ENCODE measurements at places on chromosomes 4 and X. TPM values are rescaled to one million over a fixed set of nuclear protein-coding genes. Genes with fewer than 3 reads are reported as not detected.
A peak's percentile ranks its signal among the peaks of the same experiment; 100 is the strongest.

Gene ATP10D
- total RNA-seq, result 13.6 TPM

Gene ADGRG4
- not detected for total RNA-seq

Gene UGT2B11
- 0.05 TPM for total RNA-seq

Gene SLC25A14
- 3.8 TPM for total RNA-seq

Gene PPP4R3C
- total RNA-seq, result not detected

Gene UGT2B10
- 122 TPM for total RNA-seq

Gene NAP1L3
- total RNA-seq, result 1.2 TPM

Gene COX7B2
- not detected for total RNA-seq

Gene GLUD2
- total RNA-seq, result 24.3 TPM

Gene GNPDA2
- total RNA-seq, result 5.3 TPM

GRCh38 chrX:55484948-55485347 is 4.7 kb downstream of the USP51 start:
- H3K27me3 ChIP-seq, result no peaks in the 10 kb centered on the region
- DNase-seq, result no peak
- no peak overlapping the region for H3K4me3 ChIP-seq
- no peaks in the 10 kb centered on the region for H3K36me3 ChIP-seq

- no peaks in the 10 kb centered on the region for H3K27me3 ChIP-seq
- H3K4me3 ChIP-seq, result no peak overlapping the region
- no peaks in the 10 kb centered on the region for H3K4me1 ChIP-seq
- no peak overlapping the region for H3K27ac ChIP-seq
- DNase-seq, result no peak
- no peaks in the 10 kb centered on the region for H3K36me3 ChIP-seq
Measured at GRCh38 chrX:152915541-152916241, 17.8 kb downstream of the ZNF185 start.

DNA sequence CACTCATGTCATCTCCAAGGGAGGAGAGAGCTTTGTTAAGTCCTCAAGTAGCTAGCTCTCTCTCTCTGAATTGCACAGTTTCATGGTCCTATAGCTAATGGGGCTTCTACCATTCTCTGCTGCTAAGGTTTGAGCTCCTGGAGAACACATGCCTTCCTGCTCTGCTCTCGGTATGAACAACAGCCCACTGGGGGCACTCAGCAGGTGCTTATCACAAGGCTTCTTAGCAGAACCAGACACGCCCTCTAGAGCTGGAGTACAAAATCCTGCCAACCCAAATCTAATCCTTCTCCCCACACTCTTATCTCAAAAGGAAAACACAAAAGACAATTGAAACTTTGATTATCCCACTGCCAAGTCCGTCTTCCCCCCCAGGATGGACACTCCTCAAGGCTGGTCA is 176.5 kb downstream of the HS3ST1 start:
- no peaks in the 10 kb centered on the region for H3K36me3 ChIP-seq
- H3K4me1 ChIP-seq, result no peaks in the 10 kb centered on the region
- H3K4me3 ChIP-seq, result no peak overlapping the region
- no peak for DNase-seq

DNA sequence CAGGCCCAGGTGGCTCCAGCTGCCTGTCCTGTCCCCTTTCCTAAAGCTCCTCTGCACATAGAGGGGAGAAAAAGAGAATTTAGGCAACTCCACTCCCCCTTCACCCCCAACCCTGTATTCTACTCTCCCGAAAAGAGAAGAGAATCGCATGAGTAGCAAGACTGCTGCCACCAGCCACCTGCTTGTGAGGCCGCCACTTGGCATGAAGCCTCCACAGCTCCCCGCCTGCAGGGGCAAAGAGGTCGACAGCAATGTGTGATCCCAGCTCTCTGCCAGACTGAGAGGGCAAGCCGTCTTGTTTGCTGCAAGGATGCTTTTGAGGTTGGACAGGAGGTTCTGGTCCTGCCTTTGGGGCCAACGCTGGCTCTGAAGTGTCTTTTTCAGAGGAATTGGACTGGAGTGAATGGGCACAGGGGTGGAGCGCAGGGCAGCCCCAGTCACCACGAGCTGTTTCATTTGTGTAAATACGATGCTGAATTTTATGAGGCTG is 77.1 kb downstream of the STARD8 start:
- H3K4me1 ChIP-seq, result no peaks in the 10 kb centered on the region
- H3K27me3 ChIP-seq, result no peaks in the 10 kb centered on the region
- H3K4me3 ChIP-seq, result no peak overlapping the region
- no peak overlapping the region for H3K27ac ChIP-seq
- H3K36me3 ChIP-seq, result peaks cover 60% of the 10 kb centered on the region

GRCh38 chr4:165415910-165416309 is 37.1 kb downstream of the CPE start:
- H3K4me3 ChIP-seq, result no peak overlapping the region
- no peaks in the 10 kb centered on the region for H3K36me3 ChIP-seq
- no peaks in the 10 kb centered on the region for H3K4me1 ChIP-seq
- no peak overlapping the region for H3K27ac ChIP-seq
- no peak for DNase-seq

GRCh38 chr4:17557880-17558279 is 19.1 kb upstream of the LAP3 start:
- peaks cover 50% of the 10 kb centered on the region for H3K4me1 ChIP-seq
- DNase-seq, result no peak
- H3K27ac ChIP-seq, result peak overlapping the region; percentile 66
- no peaks in the 10 kb centered on the region for H3K36me3 ChIP-seq
- H3K27me3 ChIP-seq, result no peaks in the 10 kb centered on the region

GRCh38 chrX:52574416-52575275 is 57.8 kb upstream of the XAGE1B start:
- DNase-seq, result no peak
- H3K36me3 ChIP-seq, result no peaks in the 10 kb centered on the region
- H3K4me1 ChIP-seq, result peaks cover 10% of the 10 kb centered on the region
- no peak overlapping the region for H3K27ac ChIP-seq
- no peaks in the 10 kb centered on the region for H3K27me3 ChIP-seq

DNA sequence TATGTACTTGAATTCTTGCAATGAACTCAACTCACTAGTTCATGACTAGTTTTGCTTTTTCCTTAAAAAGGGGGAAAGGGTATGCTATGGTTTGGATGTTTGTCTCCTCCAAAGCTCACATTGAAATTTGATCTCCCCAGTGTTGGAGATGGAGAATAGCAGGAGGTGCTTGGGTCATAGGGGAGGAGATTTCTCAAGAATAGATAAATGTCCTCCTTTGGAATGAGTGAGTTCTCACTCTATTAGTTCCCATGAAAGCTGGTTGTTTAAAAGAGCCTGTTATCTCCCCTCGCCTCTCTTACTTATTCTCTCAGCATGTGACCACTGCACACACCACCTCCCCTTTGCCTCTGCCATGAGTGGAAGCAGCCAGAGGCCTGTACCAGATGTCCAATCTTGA is 109.4 kb upstream of the INTU start:
- H3K4me1 ChIP-seq, result no peaks in the 10 kb centered on the region
- no peak for DNase-seq
- no peak overlapping the region for H3K4me3 ChIP-seq
- no peaks in the 10 kb centered on the region for H3K27me3 ChIP-seq

GRCh38 chrX:43840265-43840664 is 42.0 kb downstream of the MAOB start:
- no peaks in the 10 kb centered on the region for H3K36me3 ChIP-seq
- H3K27ac ChIP-seq, result peak overlapping the region; percentile 1
- H3K27me3 ChIP-seq, result no peaks in the 10 kb centered on the region
- DNase-seq, result no peak
- peaks cover 4% of the 10 kb centered on the region for H3K4me1 ChIP-seq
- H3K4me3 ChIP-seq, result no peak overlapping the region

DNA sequence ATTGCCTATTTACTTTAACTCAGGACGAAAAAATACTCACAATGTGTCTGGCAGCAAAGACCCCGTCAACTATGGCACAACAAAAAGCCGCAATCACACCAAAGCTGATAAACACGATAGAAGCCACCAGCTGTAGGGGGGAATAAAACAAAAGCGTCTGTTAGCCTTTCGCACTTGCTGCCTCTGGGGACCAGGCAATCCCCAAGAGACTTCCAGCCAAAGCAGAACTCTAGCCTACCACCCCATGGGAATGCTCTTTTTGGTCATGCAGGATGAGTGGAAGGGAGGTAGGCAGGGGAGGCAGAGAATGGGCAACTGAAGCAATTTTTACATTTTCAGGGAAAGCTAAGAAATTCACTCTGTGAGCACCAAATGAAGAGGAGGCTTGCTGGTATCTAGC is 20.1 kb downstream of the TMEM255A start:
- no peaks in the 10 kb centered on the region for H3K36me3 ChIP-seq
- DNase-seq, result no peak
- H3K4me3 ChIP-seq, result no peak overlapping the region
- no peak overlapping the region for H3K27ac ChIP-seq

- no peaks in the 10 kb centered on the region for H3K36me3 ChIP-seq
- H3K4me1 ChIP-seq, result no peaks in the 10 kb centered on the region
- no peak overlapping the region for H3K4me3 ChIP-seq
- H3K27me3 ChIP-seq, result no peaks in the 10 kb centered on the region
- DNase-seq, result no peak
- no peak overlapping the region for H3K27ac ChIP-seq
Measured at GRCh38 chrX:65750674-65751469, 83.4 kb downstream of the MSN start.

GRCh38 chrX:111521169-111521568 is 9.7 kb downstream of the SERTM2 start:
- peaks cover 2% of the 10 kb centered on the region for H3K27me3 ChIP-seq
- DNase-seq, result no peak
- no peaks in the 10 kb centered on the region for H3K36me3 ChIP-seq
- no peak overlapping the region for H3K4me3 ChIP-seq
- no peak overlapping the region for H3K27ac ChIP-seq

DNA sequence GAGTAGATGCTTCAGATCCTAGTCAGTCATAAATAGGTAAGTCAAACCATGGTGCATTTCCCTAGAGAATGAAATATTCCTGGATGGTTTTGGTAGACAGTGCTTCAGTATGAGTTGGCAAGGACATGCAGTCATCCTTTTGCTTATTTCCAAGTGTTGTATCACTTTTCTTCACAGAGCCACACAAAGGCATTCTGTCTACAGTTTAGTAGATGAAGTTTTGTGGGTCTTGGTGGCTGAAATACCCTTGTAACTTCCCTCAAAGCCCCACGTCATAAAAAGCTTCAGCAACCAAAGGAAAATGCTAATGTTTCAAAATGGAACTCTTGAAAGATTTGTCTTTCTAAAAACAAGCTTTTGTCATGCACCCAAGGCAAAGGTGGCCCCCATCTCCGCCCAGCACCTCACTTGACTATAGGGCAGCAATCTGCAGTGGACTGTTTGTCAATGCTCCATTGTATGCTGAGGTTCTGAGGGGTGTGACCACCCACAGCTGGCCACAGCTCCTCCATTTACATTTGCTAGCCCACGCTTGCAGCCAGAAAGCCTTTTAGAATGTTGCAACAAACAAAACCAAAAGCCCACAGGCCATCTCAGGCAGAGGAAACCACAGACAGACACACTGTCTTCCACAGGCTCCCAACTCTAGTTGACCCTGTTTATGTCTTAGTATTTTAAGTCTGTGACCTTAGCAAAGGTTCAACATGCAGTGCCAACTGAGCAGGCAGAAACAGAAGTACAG is 87.1 kb upstream of the FAM9C start:
- peaks cover 15% of the 10 kb centered on the region for H3K4me1 ChIP-seq
- no peak for DNase-seq
- no peaks in the 10 kb centered on the region for H3K27me3 ChIP-seq
- no peak overlapping the region for H3K27ac ChIP-seq
- H3K36me3 ChIP-seq, result no peaks in the 10 kb centered on the region

DNA sequence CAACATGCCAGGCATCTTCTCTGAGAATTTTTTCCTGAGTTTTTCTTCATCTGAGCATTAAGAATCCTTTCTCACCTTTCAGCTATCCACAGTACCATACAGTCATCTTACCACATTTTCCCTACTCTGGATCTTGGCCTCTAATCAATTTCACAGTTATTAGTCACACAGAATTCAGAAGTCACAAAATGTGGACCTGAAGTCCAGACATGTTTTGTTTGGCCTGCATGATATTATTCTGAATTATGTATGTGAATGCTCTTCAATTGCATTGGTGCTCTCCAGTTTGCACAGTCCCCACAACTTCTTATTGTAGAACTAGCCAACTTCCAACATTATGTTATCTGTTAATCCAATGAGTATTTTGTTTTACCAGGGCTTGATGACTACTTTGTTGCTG is 102.3 kb upstream of the GRIA3 start:
- DNase-seq, result no peak
- H3K4me1 ChIP-seq, result peaks cover 13% of the 10 kb centered on the region
- H3K36me3 ChIP-seq, result no peaks in the 10 kb centered on the region

GRCh38 chrX:50495616-50496015 is 25.0 kb upstream of the DGKK start:
- no peaks in the 10 kb centered on the region for H3K27me3 ChIP-seq
- H3K4me1 ChIP-seq, result no peaks in the 10 kb centered on the region
- no peak overlapping the region for H3K27ac ChIP-seq
- no peak overlapping the region for H3K4me3 ChIP-seq
- H3K36me3 ChIP-seq, result no peaks in the 10 kb centered on the region
- DNase-seq, result no peak

- H3K4me1 ChIP-seq, result no peaks in the 10 kb centered on the region
- no peaks in the 10 kb centered on the region for H3K36me3 ChIP-seq
- DNase-seq, result no peak
- H3K4me3 ChIP-seq, result no peak overlapping the region
Measured at GRCh38 chr4:159430896-159431295, 328.0 kb downstream of the RAPGEF2 start.

DNA sequence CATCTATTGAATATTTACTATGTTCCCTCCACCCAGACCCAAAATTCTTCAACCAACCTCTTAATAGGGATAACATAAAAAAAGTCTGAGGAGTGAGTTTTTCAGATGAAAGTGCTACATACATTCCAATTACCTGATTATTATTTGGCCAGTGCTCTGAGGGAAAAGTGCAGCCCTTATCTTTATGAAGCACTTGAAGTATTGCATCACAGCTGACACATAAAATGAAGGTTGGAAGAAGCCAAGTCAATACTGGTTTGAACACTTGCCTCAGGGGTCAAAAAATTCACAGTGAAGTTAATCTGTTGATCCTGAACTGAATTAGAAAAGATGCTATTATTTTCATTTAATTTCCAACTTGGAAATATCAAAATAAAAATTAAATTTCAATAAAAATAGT is 498.9 kb downstream of the INPP4B start:
- H3K27ac ChIP-seq, result no peak overlapping the region
- no peak overlapping the region for H3K4me3 ChIP-seq
- no peaks in the 10 kb centered on the region for H3K27me3 ChIP-seq
- no peaks in the 10 kb centered on the region for H3K4me1 ChIP-seq

DNA sequence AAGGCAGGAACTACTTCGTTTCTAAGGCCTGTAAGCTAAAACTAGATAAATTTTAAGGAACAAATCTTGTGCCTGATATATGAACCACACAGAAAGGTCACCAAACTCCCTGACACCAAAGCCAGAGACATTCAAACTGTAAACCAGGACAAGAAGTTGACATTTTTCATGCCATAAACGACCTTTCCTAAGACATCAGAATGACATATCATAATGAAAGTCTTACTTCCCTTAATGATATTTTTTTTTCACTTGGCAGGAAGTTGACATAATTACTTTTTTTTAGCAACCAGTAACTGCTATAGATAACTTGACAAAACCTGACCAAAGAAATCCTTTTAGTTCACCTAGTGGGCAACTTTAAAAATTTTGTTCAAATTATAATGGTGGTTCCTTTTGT is 231.5 kb upstream of the AGTR2 start:
- H3K27ac ChIP-seq, result no peak overlapping the region
- peaks cover 2% of the 10 kb centered on the region for H3K36me3 ChIP-seq
- H3K4me1 ChIP-seq, result peaks cover 8% of the 10 kb centered on the region
- no peak for DNase-seq
- no peak overlapping the region for H3K4me3 ChIP-seq
- H3K27me3 ChIP-seq, result no peaks in the 10 kb centered on the region

Data from liver (tissue), 10 donors.